RKO (cell line): ENCODE measurements at places on chromosomes 1 and 21.

- DNase-seq: no peak
These were observed 32.9 kb downstream of the KCNN3 start for GRCh38 chr1:154837034-154837671.

GRCh38 chr1:64537942-64538341 lies 68.0 kb downstream of the CACHD1 start:
- no peak for DNase-seq

DNA sequence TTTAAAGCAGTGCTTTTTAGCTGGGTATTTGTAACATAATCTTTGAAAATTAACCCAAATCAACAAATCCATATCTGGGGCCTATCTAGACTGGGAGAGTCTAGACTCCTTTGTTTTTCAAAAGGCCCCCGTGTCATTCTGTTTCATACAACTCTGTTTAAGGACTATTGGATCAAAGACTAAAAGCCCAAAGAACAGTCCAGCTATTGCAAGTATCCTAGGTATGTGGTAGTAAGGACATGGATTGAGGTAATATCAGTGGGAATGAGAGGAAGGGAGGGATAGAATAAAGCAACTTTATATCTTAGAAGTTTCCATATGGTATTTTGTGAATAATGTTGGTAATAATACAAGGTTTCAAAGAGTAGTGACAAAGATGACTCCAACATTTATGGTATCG lies 18.2 kb downstream of the KIF1B start:
- no peak for DNase-seq

- no peak for DNase-seq
These were observed 15.7 kb downstream of the TTC34 start for GRCh38 chr1:2785631-2786328.

- DNase-seq: no peak
These were observed 1.4 kb downstream of the KRTAP10-7 start for GRCh38 chr21:44601596-44602462.

GRCh38 chr1:221029981-221030649 lies 150.9 kb downstream of the HLX start:
- DNase-seq: no peak

DNA sequence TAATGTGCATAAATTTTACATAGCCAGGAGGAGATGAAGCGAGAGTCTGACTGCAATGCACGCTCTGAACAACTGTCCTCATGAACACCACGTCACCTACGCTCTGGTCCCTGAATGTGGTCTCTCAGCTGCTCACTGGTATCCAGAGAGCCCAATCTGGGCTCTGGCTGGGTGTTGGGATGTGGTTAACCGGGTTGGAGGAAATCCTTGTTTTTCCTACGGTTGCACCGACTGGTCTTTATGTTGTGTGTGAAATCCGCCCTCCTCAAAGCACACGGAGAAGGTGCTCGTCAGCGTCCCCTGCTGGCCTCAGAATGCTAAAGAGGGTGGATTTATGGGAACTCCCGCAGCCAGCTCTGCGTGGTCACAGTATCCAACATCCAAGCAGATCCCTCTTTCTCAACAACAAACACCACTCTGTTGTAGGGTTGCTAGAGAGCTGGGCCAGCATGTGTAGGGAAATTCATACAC lies 51.8 kb upstream of the FAM89A start:
- DNase-seq: peak; percentile 16

DNA sequence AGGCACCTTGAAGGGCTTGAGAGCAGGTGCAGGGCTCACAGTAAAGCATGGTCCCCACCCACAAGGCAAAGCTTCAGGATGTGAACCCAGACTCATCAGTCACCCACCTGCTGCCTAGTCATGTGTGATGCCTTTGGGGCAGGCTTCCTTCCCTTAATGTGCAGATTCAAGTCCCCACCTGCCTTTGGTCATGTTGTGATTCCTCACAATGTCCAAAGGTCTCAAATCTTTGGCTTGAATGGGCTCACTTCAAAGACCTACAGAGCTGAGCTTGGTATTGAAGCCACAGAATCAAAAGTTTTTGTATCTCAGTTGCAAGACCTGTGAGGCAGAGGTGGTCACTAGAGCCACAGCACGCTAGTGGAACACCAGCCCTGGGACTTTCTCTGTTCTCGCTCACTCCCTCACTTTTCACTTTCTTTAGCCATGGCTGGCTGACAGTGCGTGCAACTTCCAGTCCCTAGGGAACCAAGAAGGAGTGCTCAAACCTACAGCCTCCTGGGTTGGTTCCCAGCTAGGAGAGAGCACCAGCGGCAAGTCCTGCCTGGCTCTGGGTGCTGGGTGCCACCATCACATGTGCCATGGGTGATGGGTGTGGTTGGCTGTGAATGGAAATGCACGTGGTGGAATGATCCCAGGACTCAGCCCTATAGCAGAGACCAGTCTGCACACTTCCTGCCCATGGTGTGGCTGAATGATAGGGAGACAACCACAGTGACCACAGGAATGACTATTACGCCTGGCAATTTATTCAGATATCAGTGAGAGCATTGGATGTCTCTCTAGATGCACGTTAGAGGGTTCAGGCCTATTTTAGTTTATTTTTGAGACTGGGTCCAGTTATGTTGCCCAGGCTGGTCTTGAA lies 26.4 kb upstream of the CLIC6 start:
- no peak for DNase-seq

DNA sequence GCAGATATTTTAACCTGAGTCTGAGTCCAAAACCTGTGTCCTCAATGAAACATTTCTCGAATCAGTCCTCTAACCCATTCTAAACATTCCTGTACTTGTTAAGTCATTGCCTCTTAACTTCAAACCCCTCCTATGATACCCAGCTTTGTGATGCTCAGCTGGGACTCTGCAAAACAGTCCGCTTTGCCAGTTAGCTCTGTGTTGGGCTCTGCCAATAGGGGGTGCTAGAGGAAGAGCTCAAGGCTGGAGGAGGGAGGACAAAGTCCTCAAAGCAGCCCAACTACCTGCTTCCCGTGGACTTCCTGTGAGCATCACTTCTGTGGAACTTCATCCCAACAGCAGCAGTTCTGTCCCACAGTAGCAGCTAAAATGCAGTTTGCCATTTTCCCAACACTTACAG lies 38.1 kb upstream of the SYT14 start:
- no peak for DNase-seq

- no peak for DNase-seq
These were observed 841.9 kb downstream of the LTN1 start for GRCh38 chr21:28150778-28151177.

DNA sequence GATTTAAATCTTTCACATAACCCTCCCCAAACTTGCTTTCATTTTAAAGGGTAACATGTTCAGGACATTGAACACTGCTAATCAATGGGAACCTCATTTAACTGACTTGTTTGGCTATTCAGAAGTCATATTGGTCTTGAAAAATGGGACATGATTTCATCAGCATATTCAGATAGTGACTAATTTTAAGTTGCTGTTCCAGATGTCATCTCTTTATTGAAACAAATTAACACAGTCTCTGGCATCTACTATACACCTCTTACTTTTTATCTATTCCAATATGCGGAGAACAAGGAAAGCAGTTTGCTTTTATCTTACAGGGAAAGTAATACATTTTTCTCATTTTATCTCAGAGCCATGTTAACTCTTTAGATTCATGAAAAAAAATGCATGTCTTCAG lies 310.1 kb downstream of the S1PR1 start:
- DNase-seq: no peak

DNA sequence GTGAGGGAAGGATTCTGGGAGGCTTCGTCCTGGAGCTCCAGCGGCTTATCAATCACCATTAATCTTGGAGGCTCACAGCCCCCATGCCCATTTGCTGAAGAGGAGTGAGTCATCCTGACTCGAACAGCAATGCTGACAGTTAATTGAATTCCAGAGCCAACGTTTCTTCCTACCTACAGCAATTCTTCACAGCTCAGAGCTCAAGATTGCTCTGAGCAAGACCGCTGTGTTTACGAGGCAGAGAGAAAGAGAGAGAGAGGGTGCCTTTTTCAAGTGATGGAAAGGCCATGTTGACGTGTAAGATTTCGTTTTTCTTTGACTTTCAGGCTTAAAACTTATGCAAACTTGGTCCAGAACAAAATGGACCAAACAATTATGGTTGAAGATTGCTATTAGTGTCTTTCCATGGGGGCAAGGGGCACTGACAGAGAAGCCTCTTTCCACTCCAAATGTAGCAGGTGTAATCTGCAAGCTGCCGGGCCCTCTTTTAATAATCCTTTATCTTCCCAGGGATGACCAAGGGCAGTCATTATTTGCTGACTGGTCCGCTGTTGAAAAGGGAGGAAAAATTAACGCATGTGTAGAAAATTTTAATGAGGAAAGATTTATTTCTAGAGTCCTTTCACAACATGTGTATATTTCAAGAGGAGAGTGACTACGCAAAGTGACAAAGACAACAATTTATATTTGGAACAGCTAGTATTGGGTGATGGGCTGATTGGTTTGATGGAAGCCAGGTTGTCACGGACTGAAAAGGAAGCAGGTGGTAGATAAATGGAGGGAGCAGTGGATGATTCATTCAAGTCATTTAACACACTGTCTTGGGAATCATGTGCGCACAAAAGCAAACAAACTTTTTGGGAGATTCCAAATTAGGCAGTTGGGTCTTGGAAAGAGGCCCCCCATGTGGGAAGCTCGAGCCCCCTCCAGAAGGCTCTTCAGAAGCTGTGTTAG lies 136.1 kb upstream of the IRF2BP2 start:
- peak; percentile 18 for DNase-seq

- DNase-seq: no peak
These were observed 335.8 kb downstream of the CAMTA1 start for GRCh38 chr1:7120863-7121621.

DNA sequence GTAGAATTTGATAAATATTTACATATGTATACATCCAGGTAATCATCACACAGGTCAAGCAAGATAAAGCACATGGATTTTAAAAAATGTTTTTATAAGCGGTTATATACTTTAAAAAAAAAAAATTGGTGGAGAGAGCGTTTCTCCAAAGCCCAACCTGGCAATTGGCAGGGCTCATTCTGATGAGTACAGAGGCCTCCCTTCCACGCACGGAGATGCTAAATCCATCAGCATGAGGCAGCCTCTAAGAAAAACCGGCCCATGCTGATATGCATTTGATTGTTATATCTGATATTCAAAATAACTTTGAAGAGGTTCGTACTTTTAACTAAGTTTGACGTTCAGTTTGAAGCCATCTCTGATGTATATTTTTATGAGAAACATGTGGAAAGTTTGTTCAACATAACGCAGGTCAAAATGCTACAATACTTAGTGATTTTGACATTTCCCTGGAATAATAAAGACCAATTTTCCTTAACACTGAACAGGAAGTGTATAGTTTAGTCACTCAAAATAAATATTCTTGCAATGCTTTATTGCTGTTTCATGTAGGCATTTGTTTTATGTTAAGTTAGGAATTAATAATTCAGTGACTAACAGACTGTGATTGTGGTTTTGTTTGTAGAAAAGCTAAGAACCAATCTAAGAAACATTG lies 151.7 kb downstream of the NR5A2 start:
- DNase-seq: no peak

- DNase-seq: no peak
These were observed 67.0 kb upstream of the DYNLT5 start for GRCh38 chr1:66685265-66685664.

DNA sequence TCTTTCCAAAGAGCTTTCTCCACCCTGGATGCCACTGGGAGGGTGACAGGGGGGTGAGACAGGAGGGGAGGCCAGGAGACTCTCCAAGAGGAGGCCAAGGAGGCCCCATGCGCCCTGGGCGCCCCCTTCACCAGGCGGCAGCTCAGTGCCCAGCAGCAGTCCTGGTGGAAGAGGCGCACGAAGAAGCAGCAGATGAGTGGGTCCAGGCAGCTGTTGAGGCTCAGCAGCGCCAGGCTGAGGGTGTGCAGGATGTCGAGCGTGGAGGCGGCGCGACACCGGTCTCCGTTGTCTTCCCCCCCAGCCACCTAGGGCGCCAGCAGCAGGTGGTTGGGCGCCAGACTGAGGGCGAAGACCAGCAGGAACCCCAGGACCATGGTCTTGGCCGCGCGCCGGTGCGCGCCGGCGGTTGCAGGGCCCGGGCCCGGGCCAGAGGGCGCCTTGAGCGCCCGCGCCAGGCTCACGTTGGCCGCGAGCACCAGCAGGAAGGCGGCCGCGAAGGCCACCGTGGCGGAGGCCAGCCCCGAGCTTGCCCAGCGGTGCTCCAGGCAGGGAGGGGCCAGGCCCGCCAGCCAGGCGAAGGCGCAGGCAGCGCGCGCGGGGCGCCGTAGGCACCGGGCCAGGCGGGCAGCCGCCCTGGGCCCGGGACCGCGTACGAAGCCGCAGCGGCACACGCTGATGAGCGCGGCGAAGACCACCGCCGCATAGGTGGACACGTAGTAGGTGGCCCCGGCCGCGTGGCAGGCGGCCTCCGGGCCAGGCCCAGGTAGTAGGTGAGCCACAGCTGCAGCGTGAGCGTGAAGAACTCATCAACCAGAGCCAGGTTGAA lies 8.6 kb downstream of the TMEM35B start:
- no peak for DNase-seq

DNA sequence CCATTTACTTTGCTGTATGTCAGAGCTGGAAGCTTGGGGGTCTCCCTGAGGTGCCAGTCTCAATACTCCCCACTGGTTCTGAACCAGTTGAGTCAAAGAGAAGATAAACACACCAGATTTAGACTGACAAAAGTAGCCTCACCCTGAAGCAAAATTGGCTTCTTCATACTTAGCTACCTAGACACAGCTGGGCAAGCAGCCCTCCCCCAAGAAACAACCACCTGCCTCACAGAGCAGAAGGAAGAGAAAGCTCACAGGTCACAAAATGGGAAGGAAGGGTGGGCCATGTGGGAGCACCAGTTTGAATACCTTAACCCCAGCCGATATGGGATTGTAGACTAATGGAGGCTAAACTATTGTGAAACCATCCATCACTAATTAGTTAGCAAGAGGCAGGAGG lies 24.6 kb upstream of the MYSM1 start:
- no peak for DNase-seq

- peak; percentile 20 for DNase-seq
These were observed 138.5 kb downstream of the SLC45A1 start for GRCh38 chr1:8456308-8456912.

DNA sequence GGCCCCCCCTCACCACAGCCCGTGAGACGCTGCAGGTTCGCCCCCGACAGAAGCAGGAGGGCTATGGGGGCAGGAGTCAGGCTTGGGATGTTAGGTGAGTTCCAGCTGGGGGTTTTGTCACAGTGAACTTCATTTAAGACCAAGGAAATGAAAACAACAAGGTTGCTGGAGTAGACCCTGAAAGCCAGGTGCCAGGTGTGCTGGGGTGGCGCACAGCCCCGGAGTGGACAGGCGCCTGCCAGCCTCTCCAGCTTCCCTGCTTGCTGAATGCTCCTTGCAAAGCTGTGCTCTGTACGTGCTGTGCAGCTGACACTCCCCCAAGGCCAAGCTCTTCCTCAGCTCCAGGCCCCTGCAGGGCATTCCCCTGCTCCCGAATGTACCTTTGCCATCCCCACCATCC lies 102.4 kb downstream of the PGBD5 start:
- DNase-seq: no peak

- no peak for DNase-seq
These were observed 1.0 kb downstream of the RCC1 start for GRCh38 chr1:28506907-28507246.

DNA sequence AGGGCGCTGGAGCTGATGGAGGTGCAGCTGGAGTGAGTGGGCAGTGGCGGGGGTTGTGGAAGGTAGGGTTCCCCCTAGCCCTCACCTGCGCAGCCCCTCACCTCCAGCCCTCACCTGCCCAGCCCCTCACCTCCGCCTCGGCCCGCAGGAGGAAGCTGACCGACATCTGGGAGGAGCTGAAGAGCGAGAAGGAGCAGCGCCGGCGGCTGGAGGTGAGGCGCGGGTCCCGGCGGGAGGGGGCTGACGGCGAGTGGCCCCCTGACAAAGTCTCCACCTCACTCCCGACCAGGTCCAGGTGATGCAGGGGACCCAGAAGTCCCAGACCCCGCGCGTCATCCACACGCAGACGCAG lies 2.7 kb downstream of the EVA1B start:
- DNase-seq: no peak
